ENCODE measurements at places on chromosomes 3 and 15.

DNA sequence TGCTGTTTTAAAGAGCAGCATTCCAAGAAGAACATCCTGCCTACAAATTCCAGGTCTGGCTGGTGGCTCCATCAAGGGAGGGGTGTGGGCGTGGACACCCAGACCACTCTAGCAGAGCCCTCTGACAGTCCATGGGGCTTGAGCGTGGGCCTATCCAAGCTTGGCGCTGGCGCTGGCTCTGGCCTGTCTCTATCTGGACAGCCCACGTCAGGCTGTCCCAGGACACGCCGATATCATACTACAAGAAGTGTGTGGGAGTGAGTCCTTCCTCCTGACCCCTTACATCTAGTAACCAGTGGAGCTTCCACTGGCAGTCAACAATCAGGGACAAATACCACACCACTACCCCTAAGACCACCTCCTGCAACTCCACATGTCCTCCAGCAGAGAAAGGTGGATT lies 17.1 kb upstream of the DUSP7 start:
- DNase-seq: no peak

DNA sequence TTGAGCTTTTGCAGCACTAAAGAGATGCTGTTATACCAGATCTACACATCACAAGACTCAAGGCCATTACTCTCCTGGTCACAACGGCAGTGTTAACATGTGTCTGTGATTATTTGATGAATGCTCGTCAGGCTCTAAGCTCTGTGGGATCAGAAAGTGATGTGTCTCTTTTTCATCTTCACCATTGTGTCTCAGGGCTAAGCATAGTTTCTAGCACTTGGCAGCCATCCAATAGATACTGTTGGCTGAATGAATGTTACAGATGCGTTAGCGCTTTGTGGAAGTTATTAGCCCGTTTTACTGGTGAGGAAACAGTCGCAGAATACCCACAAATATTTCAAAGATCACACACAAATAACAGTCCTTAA lies 1.2 kb upstream of the FAM81A start:
- DNase-seq: no peak

- no peak for DNase-seq
These were observed 64.3 kb upstream of the GOLGA8B start for GRCh38 chr15:34647569-34648293.

DNA sequence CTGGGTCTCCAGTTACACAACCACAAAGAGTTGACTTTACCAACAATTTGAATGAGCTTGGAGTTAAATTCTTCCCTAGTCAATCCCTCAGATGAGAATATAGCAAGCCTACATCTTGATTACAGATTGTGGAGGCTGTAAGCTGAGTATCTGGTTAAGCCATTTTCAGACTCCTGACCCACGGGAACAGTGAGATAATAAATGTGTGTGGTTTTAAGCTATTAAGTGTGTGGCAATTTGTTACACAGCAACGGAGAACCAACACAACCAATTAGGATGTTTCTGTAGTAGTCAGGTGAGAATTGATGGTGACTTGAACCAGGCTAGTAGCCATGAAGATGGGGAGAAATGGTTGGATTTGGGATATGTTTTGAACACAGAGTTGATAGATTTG lies 37.7 kb upstream of the SLC4A7 start:
- DNase-seq: no peak

GRCh38 chr3:57980416-57980815 lies 27.8 kb upstream of the FLNB start:
- DNase-seq: no peak

DNA sequence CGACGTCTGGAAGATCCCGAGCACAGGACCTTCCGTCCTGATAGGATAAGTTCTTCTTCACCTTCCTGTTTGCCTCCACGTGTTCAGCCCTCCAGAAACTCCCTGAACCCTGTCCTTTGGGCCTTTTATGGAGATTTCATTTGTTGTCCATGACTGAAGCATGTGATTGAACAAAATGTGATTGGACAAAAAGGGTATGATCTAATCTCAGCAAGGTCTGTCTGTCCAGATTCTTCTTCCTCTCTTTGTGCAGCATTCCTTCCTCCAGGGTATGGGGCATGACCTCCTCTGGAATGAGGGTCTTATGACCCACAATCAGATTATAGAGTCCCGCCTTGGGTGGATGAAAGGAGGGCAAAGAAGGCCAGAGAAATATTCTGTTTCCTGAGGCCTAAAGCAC lies at the start of gene CYP19A1:
Gene CYP19A1, minus strand, starts transcription at position 101 of the 400 bp plus-strand sequence. CDS start 95,684 bp downstream, outside the sequence.
- DNase-seq: no peak

DNA sequence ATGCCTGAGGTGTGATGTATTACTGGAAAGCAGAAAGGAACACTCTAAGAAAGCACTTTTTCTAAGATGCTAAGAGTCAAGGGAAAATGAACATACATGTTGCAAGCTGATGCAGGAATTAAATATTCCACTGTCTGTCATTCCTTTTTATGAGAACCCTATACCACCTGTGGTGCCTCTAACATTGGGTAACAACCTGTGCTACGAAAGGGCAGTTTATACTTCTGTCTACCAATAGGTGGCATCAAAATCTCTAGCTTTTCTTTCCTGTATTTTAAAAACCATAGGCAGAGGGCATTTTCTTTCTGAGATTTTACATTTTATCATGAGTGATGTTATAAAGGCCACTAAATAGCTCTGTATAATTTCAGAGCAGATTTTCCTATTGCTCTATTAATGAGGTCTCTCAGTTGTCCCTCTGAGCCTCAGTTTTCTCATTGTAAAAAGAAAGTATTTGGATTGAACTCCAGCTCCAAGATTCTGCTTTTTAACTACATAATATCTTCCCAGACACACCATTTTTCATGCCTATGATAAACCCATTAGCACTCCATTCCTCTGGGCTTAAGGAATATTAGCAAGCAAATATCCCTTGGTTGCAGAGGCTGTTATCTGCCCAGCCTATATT lies 3.5 kb upstream of the CPNE4 start:
- no peak for DNase-seq

DNA sequence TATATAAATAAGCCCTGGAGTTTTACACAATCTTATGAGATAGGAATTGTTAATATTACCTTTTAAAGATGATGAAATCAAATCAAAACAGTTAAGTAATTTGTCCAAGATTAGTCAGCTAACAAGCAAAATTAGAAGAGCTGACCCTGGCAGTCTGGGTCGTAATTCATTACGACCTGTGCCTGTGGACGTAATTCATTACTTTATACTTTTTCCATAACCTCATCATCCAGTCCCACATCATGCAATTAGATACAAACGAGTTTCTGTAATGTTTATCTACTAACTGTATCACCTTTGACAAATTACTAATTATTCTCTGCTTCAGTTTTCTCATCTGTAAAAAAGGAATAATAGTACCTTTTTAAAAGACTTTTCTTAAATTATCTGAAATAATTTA lies 665.9 kb downstream of the ZBBX start:
- DNase-seq: no peak

- no peak for DNase-seq
These were observed 45.8 kb upstream of the PCSK6 start for GRCh38 chr15:101535170-101535902.

GRCh38 chr15:78727561-78727960 lies 83.7 kb downstream of the ADAMTS7 start:
- DNase-seq: no peak

DNA sequence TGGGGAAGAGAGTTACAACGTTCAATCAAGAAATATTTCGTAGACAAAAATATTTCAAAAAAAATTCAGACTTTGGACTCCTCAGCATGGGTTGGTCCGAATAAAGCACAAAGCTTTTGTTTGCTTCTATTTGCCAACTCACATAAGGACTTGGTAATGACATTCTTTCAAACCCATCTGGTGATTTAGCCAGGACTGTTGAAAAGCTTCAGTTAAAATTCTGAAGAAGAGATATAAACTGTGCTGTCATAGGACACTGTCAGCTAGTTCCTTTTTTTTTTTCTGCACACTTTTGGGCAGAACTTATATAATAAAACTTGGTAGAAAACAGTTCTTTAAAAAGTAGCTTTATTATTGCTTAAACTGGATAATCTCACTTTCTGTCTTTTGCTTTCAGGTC lies 660.8 kb upstream of the SGO1 start:
- DNase-seq: no peak

DNA sequence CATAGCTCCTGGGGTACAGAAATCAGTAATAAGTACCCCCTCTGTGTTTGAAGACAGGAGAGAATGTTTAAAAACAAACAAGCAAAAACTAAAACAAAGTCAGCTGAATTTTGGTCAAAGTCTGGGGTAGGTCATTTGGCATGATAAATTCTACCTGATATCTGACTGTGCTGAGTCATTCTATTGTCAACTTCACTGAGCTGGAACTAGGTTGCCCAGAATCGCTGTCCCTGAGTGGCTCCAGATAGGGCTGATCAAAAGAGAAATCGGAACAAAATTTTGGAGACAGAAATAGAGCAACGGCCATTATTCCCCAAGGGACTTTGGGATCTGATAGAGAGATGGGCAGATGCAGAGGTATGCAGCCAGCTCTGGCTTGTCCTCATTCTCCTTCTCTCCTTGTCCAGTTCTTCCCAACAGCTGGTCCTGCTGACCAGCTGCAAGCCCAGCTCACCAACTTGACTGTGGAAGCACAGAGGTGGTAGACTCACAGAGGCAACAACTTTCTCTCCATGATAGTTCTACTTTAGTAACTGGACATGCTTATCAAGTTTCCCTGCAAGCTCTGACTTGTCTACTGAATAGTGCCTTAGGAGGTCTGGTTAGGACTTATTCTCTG lies 57.3 kb upstream of the MYRIP start:
- no peak for DNase-seq

- no peak for DNase-seq
These were observed 387.0 kb upstream of the CBLB start for GRCh38 chr3:106255870-106256248.

GRCh38 chr3:158770741-158771350 lies 31.0 kb upstream of the MFSD1 start:
- no peak for DNase-seq

DNA sequence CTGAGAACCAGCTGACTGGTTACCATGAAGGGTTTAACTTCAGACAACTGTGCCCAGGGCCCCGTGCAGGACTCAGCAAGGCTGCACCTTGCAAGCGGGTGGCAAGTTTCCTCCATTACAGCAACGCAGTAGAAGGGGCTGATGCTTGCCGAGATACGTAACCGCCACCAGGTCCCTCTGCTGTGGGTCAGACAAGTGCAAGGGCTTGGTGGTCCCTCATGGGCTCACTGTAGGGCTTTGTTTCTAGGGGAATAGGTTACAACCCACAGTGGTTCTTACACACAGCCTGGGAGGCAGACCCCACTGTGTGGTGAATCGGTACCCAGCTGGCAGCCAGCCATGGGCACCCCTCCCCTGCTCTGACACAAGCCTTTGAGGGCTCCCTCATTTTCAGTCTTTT lies 15.5 kb upstream of the SNRPA1 start:
- no peak for DNase-seq

DNA sequence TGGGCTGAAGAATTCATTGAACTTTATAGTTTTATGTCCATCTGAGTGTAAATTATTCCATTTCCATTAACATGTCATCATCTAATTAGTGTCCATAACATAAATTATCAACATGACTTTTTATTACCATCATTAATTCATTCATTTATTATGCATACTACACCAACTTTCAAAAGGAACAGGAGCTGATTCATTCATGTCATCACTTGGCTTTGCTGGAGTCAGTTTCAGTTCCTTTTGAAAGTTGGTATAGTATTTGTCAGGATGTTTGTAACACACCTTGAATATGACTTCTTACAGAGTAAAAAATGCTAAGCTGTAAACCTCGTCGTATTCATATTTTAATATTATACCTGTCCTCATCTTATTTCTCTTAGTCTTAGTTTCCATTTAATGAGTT lies 298.0 kb upstream of the RBMS3 start:
- DNase-seq: no peak

GRCh38 chr3:10437272-10437994 lies 68.0 kb downstream of the ATP2B2 start:
- peak; percentile 78 for DNase-seq

DNA sequence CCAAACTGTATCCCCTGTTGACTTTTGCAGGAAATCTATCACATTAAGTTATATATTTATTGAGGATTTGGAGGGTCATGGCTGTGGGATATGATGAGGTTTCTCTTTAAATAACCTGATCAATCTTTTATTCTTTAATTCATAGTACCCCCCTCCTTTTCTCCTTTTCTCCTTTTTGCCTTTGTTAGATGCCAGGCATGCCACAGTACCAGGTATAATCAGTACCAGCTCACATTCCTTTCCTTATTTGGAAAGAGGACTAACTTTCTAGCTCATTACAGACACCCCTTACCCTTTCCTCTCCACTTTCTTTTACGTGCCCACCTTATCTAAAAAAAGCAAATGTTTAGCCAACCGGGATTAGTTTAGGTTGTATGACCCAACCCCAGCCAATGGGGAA lies 326.4 kb upstream of the NAALADL2 start:
- DNase-seq: no peak

GRCh38 chr15:42139596-42139995 lies 16.8 kb downstream of the PLA2G4F start:
- DNase-seq: no peak

DNA sequence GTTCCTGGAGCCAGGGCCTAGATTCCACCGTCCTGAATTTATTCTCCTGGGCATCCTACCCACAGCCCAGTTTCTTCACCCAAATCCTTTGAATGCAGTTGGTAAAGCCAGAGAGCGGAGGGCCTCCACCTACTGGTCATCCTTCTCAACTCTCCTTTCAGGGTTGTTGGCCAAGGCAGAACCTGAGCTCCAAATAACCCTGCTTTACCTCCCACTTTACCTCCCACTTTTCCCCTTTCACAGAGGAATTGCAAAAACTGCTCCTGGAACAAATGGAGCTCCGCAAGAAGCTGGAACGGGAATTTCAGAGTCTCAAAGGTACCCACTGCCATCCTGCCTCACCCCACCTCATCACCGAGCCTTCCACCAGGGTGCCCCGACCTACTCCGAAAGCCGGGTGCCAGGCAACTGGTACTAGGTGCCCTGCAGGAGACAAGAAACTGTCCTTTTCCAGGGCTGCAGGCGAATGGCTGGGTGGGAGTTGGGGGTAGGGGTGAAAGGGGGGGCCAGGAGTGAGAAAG lies 6.8 kb downstream of the SKOR1 start:
- DNase-seq: no peak

GRCh38 chr3:81726735-81727134 lies 34.7 kb downstream of the GBE1 start:
- no peak for DNase-seq

DNA sequence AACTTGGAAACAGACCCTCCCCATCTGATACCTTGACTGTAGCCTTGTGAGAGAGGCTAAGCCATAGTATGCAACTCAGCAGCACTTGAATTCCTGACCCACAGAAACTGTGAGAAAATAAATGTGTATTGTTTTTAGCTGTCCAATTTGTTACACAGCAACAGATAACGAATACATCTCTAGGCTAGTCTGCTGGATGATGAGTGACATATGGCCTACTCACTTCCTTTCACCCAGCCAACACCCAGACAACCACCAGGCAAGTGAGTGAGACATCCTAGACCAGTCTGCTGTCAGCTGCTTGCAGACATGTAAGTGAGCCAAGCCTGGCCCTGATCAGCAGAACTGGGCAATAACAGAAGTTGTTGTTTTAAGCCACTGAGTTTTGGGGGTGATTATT lies 19.2 kb upstream of the SMAD6 start:
- no peak for DNase-seq

Data from CD4-positive, alpha-beta T cell treated with Interleukin-12 subunit alpha and Interleukin-12 subunit beta, for 1 hour (primary cell).